Ovary (tissue), 10 donors: ENCODE measurements at places on chromosomes 16 and 17. TPM values are rescaled to one million over a fixed set of nuclear protein-coding genes. Genes with fewer than 3 reads are reported as not detected.

DNA sequence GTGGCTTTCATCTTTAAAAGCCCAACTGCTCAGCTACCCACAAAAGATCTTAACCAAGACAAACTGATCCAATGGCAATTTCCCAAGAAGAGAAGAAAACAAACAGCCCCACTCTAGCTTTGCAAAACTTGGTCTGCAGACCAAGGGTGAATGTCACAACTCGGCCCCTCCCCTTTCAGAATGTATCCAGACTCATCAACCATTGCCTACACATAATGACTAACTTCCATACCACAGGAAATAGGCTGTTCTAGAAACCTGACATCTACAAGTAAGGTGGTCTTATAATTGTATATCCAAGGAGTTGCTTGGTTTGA lies 16.0 kb downstream of the DCUN1D3 start:
- DNase-seq, result no peak
- no peaks in the 10 kb centered on the region for H3K36me3 ChIP-seq
- H3K27ac ChIP-seq, result no peak overlapping the region

DNA sequence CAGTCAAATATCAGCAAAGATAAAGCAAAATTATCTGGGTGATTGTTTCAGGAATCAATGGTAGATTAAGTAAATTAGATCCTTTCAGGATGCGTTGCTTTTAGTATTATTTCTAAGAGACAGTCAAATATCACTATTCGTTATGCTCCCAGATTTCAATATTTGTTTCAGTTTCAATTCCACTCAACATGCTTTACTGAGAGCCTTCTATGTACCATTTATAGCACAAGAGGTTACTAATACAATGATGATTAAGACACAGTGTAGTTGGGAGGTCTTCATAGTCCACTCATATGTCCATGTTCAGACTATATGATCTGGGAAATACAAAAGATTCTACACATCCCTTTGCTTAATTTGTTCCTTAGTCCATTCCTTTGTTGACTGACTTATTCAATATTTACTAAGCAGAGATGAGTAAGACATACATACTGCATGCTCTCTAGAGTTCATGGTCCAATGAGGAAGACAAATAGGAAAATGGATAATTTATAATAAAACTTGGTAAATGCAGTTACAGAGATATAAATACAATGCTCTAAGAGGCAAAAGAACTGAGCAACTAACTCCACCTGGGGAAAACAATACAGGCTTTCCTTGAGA lies 88.2 kb upstream of the NOG start:
- no peak overlapping the region for H3K4me3 ChIP-seq
- H3K4me1 ChIP-seq, result no peaks in the 10 kb centered on the region
- H3K36me3 ChIP-seq, result no peaks in the 10 kb centered on the region
- H3K27ac ChIP-seq, result no peak overlapping the region

DNA sequence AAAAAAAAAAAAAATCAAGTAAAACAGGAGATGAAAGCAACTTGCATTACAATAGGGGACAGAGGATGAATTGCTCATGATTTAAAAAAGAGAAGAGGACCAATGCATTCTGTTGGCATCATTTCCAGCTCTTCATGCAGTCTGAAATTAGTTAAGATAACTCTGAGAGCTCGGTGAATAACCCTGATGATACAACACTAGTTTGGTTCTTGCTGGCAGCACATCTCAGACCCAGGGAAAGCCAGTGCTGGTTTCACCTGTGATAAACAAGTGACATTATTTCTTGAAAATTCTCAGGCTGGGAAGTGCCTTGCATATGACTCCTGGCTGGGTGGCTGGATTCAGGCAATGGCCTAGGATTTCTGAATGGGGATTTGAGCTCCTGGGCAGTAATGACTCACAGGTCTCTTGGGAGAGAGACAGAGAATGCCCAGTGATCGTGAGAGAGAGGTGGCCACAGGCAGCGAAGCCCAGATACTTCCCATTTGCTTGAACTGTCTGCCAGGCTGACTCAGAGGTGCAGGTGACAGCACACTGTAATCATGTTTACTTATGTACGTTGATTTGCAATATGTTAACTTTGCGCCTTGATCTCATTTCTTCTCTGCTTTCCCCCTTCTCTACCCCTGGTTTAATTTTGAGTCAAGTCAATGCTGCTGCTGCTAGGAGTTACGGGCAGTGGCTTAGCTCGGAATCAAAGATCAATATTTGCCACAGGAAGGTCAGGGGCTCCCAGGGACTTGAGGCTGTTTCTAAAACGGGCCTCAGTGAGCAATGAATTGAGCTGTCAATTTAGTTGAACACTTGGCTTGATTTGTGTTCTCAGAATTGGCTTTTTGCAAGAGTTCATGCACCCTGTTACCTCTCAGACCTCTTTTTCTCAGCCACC lies 27.1 kb downstream of the ARSG start:
- H3K4me3 ChIP-seq, result no peak overlapping the region
- no peak for DNase-seq
- H3K4me1 ChIP-seq, result no peaks in the 10 kb centered on the region
- H3K27ac ChIP-seq, result no peak overlapping the region

- no peak for DNase-seq
These were observed 1.8 kb upstream of the PPM1D start for GRCh38 chr17:60598001-60598736.

GRCh38 chr17:81416612-81417011 lies 21.4 kb downstream of the BAHCC1 start:
- peak overlapping the region; percentile 9 for H3K27ac ChIP-seq
- no peaks in the 10 kb centered on the region for H3K27me3 ChIP-seq
- H3K36me3 ChIP-seq, result no peaks in the 10 kb centered on the region
- no peak for DNase-seq
- no peak overlapping the region for H3K4me3 ChIP-seq
- H3K4me1 ChIP-seq, result peaks cover 22% of the 10 kb centered on the region

DNA sequence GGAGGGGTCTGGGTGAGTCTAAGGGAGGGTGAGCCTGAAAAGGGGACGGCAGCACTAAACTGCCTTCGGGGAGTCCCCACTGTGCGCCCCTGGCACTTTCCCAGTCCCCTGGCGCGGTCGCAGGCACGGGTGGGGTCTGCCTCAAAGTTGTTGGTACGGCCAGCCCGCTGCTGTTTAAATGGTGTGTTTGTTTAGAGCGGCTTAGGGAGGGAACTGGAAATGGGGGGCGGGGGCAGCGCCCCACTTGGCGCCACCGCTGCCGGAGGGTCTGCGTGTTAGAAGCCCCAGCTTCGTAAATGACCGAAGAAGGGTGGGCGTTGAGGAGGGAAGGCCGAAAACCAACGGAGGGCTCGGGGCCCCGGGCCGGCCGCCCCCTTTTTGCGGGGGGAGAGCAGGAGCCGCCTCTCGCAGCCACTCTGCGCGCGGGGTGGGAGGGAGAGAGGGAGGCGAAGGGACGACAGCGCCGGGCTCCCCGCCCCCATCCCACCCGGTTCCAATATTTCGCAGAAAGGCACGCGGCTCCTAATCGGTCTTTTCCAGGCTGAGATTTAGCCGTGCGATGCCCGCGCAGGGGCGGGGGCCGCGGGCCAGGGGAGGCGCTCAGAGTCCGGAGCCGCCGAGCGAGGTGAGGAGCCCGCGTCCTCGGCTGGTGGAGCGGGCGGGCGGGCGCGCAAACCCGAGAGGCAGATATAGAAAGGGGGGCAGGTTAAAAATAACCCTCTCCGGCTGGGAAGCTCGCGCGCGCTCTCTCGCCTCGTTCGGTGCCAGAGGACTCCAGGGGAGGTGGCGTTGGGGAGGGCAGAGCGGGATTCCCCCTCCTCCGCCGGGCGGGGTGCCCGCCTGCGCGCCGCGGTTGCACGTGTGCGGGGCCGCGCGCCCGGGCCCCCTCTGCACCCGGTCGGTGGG lies 54.9 kb downstream of the SREBF1 start:
- H3K4me3 ChIP-seq, result peak overlapping the region; percentile 50
- peak; percentile 92 for DNase-seq
- H3K36me3 ChIP-seq, result no peaks in the 10 kb centered on the region
- H3K27ac ChIP-seq, result peak overlapping the region; percentile 56

GRCh38 chr16:84823484-84823883 lies 3.7 kb downstream of the CRISPLD2 start:
- no peak overlapping the region for H3K4me3 ChIP-seq
- H3K4me1 ChIP-seq, result peaks cover 16% of the 10 kb centered on the region
- no peaks in the 10 kb centered on the region for H3K27me3 ChIP-seq
- no peaks in the 10 kb centered on the region for H3K36me3 ChIP-seq
- peak overlapping the region; percentile 67 for H3K27ac ChIP-seq
- no peak for DNase-seq

DNA sequence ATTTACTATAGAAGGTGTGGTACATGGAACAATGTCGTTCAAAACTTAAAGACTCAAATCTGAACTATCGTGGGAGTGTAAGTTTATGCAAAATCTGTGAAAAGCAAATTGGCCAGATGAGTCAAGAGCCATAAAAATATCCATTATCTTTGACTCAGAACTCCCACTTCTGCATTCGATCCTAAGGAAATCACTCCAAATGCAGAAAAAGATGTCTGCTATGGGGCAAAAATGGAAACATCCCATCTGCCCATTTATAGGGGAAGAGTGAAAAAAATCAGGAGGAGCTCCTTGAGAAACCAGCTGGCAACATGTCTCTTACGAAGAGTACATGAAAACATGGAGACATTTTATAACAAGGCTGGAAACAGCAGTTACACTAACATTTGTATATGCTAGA lies 43.6 kb upstream of the CCDC182 start:
- no peaks in the 10 kb centered on the region for H3K4me1 ChIP-seq
- H3K36me3 ChIP-seq, result no peaks in the 10 kb centered on the region
- no peak for DNase-seq
- H3K27me3 ChIP-seq, result no peaks in the 10 kb centered on the region
- no peak overlapping the region for H3K4me3 ChIP-seq

- H3K4me3 ChIP-seq, result no peak overlapping the region
- peak; percentile 71 for DNase-seq
- H3K4me1 ChIP-seq, result peaks cover 10% of the 10 kb centered on the region
- H3K27ac ChIP-seq, result no peak overlapping the region
- no peaks in the 10 kb centered on the region for H3K36me3 ChIP-seq
These were observed 3.8 kb downstream of the ARHGDIA start for GRCh38 chr17:81867170-81867990.

DNA sequence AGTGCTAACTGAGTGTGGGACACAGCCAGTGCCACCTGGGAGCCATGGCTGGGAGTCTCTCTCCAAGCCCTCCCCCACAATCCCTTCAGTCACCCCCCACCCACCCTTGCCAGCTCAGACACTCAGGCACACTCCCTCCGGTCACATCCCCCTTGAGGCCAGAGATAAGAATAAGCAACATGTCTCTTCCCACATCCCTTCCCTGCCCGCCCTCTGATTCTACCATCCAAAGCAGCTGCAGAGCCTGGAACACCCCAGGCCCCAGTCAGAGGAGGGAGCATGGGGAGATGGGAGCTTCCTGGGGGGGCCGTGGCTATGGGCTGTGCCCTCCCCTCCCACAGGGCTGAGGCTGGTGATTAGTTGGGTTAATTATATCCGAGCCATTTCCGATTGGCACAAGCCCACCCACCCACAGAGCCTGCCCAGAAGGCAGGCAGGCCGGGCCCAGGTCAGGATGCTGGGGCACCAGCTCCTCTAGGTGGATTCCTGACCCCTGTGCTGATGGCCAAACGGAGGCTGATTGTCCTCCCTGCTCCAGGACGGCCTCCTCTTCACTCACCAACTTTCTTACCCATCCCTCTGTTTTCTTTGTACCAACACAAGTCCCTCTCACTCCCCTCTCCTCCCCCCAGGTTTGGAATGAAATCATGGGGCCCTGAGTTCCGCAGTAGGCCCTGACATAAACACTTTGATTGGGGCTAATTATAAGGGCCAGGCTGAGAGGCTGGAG lies 28.6 kb upstream of the MEIOC start:
- no peak overlapping the region for H3K4me3 ChIP-seq
- H3K27ac ChIP-seq, result no peak overlapping the region
- DNase-seq, result no peak
- no peaks in the 10 kb centered on the region for H3K4me1 ChIP-seq
- no peaks in the 10 kb centered on the region for H3K27me3 ChIP-seq

DNA sequence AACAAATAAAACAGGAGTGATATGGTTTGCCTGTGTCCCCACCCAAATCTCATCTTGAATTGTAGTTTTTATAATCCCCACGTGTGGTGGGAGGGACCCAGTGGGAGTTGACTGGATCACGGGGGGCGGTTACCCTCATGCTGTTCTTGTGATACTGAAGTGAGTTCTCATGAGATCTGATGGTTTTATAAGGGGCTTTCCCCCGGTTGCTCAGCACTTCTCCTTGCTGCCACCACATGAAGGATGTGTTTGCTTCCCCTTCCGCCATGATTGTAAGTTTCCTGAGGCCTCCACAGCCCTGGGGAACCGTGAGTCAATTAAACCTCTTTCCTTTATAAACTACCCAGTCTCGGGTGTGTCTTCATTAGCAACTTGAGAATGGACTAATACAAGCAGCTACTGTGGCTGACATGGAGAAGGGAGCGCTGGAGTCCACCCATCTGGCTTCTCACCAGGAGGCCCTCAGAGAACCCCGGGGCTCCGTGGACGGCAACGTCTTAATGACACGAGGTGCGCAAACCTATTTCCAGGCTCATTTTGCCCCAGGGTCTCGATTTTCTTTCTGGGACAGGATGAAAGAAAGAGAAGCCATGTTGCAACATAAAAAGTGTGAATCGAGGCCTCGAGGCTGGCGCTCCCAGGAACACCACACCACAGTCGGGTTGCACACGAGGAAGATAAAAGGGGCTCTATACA lies 129.5 kb downstream of the DYNLRB2 start:
- no peak overlapping the region for H3K27ac ChIP-seq
- H3K27me3 ChIP-seq, result no peaks in the 10 kb centered on the region
- no peak overlapping the region for H3K4me3 ChIP-seq
- H3K4me1 ChIP-seq, result no peaks in the 10 kb centered on the region

- DNase-seq, result no peak
- H3K4me3 ChIP-seq, result no peak overlapping the region
- H3K27me3 ChIP-seq, result no peaks in the 10 kb centered on the region
These were observed 4.2 kb downstream of the BBS2 start for GRCh38 chr16:56515665-56516064.

GRCh38 chr17:61806081-61806828 lies 57.1 kb downstream of the BRIP1 start:
- no peaks in the 10 kb centered on the region for H3K27me3 ChIP-seq
- H3K27ac ChIP-seq, result no peak overlapping the region
- H3K4me3 ChIP-seq, result no peak overlapping the region

Gene JPH3
- total RNA-seq, result not detected

Gene PRSS33
- 26.8 TPM for total RNA-seq

Gene TRAF7
- 53.6 TPM for total RNA-seq

Gene PPY
- total RNA-seq, result not detected

Gene ATP2A1
- 0.34 TPM for total RNA-seq

Gene ARL5C
- total RNA-seq, result not detected

Gene MPO
- total RNA-seq, result not detected

Gene ADAD2
- not detected for total RNA-seq
